ENCODE measurements at places on chromosomes 11 and 22.

GRCh38 chr11:128497061-128497775 is 90.1 kb downstream of the ETS1 start:
- no peak for DNase-seq

DNA sequence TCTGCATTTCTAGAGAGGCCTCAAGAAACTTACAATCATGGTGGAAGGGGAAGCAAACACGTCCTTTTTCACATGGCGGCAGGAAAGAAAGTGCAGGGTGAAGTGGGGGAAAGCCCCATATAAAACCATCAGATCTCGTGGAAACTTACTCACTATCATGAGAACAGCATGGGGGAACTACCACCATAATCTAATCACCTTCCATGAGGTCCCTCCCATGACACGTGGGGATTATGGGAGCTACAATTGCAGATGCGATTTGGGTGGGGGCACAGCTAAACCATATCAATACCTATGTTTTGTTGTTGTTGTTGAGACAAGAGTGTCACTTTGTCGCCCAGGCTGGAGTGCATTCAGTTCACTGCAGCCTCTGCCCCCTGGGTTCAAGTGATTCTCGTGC is 29.9 kb downstream of the SFI1 start:
- DNase-seq = peak; percentile 45

- no peak for DNase-seq
These were observed 31.8 kb downstream of the MICAL2 start for GRCh38 chr11:12142176-12142575.

DNA sequence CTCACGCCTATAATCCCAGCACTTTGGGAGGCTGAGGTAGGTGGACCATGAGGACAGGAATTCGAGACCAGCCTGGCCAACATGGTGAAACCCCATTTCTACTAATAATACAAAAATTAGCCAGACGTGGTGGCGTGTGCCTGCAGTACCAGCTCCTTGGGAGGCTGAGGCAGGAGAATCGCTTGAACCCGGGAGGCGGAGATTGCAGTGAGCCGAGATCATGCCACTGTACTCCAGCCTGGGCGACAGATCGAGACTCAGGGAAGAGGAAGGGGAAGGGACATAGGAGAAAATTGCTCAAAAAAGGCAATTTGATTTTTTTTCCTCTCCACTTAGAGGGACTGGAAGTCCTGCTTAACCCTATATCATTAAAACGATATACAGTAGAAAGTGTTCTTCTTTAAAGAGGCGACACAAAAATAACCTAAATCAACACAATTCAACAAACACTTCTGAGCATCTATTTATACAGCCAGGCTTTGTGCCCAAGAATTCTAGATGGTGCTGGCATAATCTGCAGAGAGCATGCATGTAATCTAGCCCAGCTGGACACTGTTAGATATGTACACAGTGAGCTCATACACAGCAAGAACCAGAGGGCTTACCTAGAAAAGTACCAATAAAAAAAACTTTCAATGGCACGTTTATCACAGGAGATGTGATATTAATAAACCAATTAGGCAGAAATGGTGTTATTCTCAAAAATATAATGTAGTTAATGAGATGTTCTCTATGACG is 20.9 kb upstream of the DENND5A start:
- DNase-seq = no peak

- no peak for DNase-seq
These were observed 23.7 kb downstream of the CEP295 start for GRCh38 chr11:93685196-93685595.

DNA sequence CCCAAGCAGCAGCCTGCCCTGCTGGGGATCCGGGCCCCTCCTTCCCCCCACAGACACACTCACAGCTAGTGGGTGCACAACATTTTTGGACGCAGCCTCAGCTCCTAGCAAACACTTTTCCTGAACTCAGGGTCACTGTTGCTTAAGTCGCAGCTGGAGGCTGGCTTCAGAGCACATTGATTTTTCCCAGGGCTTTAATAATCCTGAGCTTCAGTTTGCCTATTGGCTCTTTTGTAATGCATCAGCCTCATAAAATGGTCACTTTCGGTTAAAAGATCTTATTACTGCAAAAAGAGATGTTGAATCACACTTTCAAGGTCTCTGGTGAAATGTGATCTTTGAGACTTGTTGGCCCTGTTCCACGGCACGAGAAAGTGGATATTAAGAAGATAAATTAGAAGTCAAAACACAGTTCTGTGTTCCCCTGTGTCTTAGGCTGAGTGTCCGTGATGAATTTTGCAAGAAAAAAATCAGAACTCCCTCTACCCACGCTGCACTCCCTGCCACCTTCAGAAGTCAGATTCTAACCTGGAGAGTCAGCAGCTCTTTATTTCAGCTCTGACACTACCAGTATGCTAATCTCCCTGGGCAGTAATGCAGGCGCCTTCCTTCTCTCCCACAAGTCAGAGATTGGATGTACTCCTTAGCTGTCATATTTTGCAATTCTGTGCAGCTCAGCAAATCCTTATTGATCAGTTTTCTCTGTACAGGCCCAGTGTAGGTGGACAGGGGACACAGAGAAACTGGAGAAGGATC is 158.2 kb upstream of the E2F8 start:
- no peak for DNase-seq

GRCh38 chr11:134229126-134229790 is 4.8 kb downstream of the VPS26B start:
- no peak for DNase-seq

GRCh38 chr11:56013805-56014204 is 13.6 kb upstream of the OR5AS1 start:
- DNase-seq = no peak

DNA sequence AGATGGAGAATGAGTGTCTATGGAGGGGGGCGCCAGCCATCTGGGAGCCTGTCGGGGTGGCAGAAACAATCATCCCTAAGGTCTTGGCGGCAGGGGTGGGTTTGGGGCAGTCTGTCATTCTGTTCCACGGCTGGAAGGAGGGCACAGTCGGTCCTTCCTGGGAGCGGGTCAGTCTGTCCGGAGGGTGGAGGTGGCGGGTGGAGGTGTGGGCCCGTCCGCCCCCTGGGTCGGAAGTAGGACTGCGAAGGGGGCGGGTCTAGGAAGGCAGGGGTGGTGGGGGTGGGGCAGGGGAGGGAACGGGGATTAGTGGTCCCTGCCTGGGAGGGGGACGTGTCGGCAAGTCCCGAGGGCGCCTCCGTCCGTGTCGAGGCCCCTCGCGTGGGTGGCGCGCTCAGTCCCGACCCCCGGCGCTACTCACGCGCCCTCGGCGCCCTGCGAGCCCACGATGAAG is 461 bp downstream of the TBC1D10A start:
- no peak for DNase-seq

DNA sequence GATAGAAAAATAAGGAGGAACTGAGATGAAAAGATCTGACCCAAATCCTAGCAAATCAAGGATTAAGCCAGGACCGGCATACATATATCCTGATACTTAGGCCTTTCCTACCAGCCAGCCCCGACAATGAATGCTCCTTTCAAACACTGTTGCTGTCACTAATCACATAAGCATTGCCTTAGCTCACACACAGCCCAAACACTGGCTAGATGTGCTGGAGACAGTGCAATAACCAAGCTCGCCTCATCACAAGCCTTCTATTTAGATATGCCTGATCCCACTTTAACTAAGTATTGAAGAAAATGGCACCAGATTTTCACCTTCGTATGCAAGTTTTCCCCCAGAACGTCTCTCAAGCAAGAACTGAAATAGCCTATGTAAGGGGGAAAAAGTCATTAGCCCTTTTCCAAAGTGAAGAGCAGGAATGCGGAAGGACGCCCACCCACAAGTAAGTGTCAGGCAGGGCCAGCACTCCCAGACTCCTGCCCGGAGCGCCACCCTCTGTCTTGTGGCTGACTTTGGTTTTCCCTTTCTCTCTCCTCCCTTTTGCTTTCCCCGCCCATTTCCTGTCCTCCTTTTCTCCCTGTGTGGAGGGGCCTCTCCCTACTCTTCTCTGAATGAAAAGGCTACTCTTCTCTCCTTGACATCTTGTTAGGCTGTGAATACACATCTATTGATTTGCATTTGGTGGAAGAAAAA is 8.9 kb upstream of the OPCML start:
- DNase-seq = no peak

DNA sequence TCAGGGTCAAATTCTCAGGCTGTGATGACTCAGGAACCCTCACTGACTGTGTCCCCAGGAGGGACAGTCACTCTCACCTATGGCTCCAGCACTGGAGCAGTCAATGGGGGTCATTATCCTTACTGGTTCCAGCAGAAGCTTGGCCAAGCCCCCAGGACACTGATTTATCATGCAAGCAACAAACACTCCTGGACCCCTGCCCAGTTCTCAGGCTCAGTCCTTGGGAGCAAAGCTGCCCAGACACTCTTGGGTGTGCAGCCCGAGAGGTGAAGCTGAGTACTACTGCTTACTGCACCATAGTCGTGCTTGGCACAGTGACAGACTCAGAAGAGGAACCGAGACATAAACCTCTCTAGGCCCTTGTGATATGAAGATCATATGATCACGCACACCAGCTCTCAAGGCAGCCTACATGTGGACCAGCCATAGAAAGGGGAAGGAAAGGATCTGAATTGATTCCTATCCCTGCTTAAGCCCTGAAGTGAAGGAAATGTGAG is 58.2 kb downstream of the ZNF280B start:
- no peak for DNase-seq

DNA sequence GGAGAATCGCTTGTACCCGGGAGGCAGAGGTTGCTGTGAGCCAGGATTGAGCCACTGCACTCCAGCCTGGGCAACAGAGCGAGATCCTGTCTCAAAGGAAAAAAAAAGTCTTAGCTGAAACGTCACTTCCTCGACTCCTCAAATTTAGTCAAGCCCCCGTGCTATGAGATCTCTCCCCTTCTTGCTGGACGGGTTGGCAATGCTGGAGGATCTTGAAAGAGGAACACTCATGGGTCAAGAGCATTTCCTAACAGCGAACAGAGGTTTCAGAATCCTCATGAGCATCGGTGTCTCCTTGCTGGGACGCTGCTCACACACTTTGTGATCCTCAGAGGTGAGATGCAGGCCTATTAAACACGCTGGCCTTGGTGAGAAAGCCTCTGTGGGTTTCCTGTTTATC is 35.9 kb downstream of the APOL3 start:
- DNase-seq = no peak

- DNase-seq = peak; percentile 28
These were observed 3.6 kb upstream of the OR8B3 start for GRCh38 chr11:124402326-124402922.

DNA sequence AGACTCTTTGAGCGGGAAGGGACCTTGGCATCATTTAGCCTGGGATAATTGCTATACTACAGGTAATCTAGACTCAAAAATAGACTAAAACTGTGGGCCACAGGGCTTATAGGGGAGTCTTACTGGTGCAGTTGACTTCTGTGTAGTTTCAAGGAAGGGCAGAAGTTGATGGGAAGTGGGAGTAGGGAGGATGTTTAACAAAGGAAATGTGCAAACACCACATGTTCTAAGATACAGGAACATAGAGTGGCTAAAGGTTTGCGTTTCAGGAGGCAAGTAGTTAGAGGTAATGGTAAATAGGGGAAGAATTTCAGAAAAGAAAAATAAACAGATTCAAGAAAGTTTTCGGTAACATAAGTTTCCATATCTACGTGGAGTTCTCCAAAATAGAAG is 14.4 kb upstream of the SORL1 start:
- no peak for DNase-seq

DNA sequence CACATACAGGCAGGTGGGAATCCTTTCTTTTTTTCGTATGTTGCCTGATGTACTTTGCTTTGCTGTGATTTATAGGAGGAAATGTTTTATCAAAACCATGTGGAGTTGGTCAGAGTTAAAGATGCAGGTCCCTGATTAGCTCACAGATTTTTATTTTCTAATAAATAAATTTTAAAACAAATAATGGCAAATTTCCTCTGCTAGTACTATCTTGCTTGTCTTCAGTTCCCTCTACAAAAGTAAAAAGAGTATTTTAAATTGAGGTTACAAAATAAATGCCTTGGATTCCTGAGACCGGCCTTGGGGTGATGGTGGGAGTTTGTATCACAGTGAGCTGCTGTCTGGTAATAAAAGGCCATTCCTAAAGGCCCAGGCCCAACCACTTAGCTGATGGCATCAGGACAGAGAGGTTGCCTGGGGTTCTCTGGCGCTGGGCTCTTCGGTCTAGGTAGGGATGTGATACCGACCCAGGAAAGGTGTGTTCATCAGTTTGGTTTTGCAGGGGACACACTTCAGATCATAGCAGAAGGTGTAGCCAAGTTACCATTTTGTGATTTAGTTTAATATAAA is 129.0 kb downstream of the TBC1D22A start:
- no peak for DNase-seq

DNA sequence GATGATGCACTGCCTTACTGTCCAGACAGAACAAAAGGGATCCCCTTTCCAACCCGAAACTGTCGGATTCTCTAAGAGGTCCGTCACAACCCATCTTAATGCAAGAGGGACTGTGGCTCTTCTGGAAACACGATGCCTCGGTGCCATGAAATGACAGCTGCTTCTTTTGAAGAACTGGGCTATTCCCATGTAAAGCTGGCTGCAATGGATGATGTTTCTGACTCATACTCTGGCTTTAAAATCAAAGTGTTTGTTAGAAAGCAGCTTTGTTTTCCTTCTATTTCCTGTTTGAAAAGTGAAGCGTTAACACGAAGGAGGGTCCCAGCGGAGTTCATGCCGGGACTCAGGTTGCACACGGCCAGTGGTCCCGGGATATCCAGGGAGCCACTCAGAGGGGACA is 3.1 kb downstream of the TP53AIP1 start:
- no peak for DNase-seq

DNA sequence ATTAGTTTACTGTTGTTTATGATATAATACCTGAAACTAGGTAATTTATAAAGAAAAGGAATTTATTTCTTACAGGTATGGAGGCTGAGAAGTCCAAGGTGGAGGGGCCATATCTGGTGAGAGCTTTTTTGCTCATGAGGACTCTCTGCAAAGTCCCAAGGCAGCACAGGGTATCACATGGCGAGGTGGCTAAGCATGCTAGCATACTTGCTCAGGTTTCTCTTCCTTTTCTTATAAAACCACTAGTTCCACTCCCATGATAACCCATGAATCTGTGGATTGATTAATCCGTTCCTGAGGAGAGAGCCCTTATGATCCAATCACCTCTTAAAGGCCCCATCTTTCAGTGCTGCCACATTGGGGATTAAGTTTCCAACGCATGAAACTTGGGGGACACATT is 82.7 kb downstream of the PHF21A start:
- DNase-seq = no peak

Data from stimulated activated CD8-positive, alpha-beta memory T cell treated with anti-CD3 and anti-CD28 coated beads, Interleukin-15, amount 100 ng/mL, for 48 hours (primary cell).